ENCODE measurements at places on chromosomes 12 and 14. TPM values are rescaled to one million over a fixed set of nuclear protein-coding genes. Genes with fewer than 3 reads are reported as not detected.

Gene FRS2
- total RNA-seq, result 9.5 TPM

Gene DNAI7
- not detected for total RNA-seq

Gene PGF
- total RNA-seq, result not detected

Gene STYK1
- not detected for total RNA-seq

Gene HOXC9
- total RNA-seq, result not detected

Gene TCL1B
- total RNA-seq, result not detected

Gene KIF21A
- 13.9 TPM for total RNA-seq

Gene HOXC12
- total RNA-seq, result not detected

Gene GARIN6
- not detected for total RNA-seq

Gene CARMIL3
- total RNA-seq, result 0.74 TPM

Gene DHRS7
- total RNA-seq, result 46.3 TPM

Gene MMP14
- total RNA-seq, result 2.0 TPM

Gene DCD
- total RNA-seq, result not detected

Gene PRIMA1
- total RNA-seq, result not detected

Gene RNASE7
- not detected for total RNA-seq

Gene TTC9
- 8.3 TPM for total RNA-seq

Gene CAPZA3
- not detected for total RNA-seq

Gene SERPINA12
- total RNA-seq, result not detected

Gene SCN8A
- total RNA-seq, result 1.0 TPM

Gene RD3L
- not detected for total RNA-seq

Gene FAM177A1
- 37.2 TPM for total RNA-seq

Gene ADAM20
- total RNA-seq, result 0.23 TPM

Gene CEBPE
- total RNA-seq, result 0.19 TPM

Gene GAS2L3
- 3.9 TPM for total RNA-seq

Gene INHBE
- 1.2 TPM for total RNA-seq

Gene TC2N
- 49.3 TPM for total RNA-seq

Gene SELPLG
- total RNA-seq, result 31.0 TPM

Gene KRT75
- not detected for total RNA-seq

Gene PDZRN4
- not detected for total RNA-seq

Gene KRT8
- total RNA-seq, result 1.1 TPM

Gene SLC4A8
- 2.0 TPM for total RNA-seq

Gene KRT82
- total RNA-seq, result not detected

Gene ANKRD9
- total RNA-seq, result 9.3 TPM

Gene HNF1A
- total RNA-seq, result not detected

Gene FAM90A1
- 0.33 TPM for total RNA-seq

Gene ABCD2
- total RNA-seq, result 2.1 TPM

Gene OVCH1
- not detected for total RNA-seq

Gene GPRC5D
- total RNA-seq, result not detected

Gene MLEC
- 89.5 TPM for total RNA-seq

Gene GPHB5
- not detected for total RNA-seq

Gene SYNDIG1L
- not detected for total RNA-seq

Gene KRT77
- total RNA-seq, result not detected

Gene KRT78
- not detected for total RNA-seq

Gene VWF
- 0.07 TPM for total RNA-seq

Gene YEATS4
- total RNA-seq, result 59.8 TPM

Gene IRAK3
- total RNA-seq, result 1.1 TPM

Gene NGDN
- 53.0 TPM for total RNA-seq
